ENCODE measurements at places on chromosomes 16 and 17.

- DNase-seq = no peak
Measured at GRCh38 chr17:80316431-80316830, 55.8 kb downstream of the RNF213 start.

DNA sequence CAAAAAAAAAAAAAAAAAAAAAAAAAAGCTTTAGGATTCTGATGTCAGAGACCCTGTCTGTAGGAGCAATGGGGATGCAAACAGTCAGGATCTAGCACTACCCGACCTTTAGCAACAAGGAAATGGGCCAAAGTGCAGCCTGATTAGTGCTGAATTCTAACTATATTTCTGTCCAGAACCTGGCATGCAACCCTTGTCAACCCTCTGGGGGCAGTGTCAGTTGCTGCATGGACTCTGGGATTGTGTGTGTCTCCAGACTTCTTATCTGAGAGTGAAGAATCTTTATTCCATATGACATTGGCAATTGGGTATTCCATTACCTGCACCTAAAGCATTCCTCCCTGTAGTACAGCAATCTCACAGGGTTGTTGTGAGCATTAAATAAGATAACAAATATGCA lies 120.3 kb upstream of the CRHR1 start:
- DNase-seq = peak; percentile 17

- no peak for DNase-seq
Measured at GRCh38 chr16:57394444-57394843, 10.1 kb upstream of the CCL17 start.

DNA sequence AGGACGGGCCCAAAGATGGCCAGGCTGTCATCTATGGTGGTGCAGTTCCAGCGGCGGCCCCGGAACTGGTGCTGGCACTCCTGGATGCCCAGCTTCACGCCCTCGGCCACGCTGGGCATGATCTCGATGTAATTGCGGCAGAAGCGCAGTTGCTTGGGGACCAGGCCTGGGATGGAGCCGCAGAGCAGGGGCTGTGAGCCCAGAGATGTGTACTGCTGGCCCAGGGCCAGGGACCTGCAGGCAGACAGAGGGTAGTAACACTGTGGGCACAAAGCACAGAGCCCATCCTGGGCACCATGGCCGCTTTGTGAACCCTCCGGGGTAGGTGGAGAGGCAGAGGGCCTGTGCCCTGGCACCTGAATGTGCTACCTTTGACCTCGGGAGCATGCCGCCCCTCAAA lies 44.8 kb downstream of the WNT3 start:
- DNase-seq = no peak

- no peak for DNase-seq
Measured at GRCh38 chr16:26647870-26648269, 418.9 kb upstream of the C16orf82 start.

- no peak for DNase-seq
Measured at GRCh38 chr17:78127888-78128550, 536 bp downstream of the TMC6 start.

- no peak for DNase-seq
Measured at GRCh38 chr17:8020776-8021564, 17.9 kb upstream of the ALOX15B start.

GRCh38 chr17:27559506-27560481 lies 71.2 kb upstream of the LGALS9 start:
- peak; percentile 70 for DNase-seq

DNA sequence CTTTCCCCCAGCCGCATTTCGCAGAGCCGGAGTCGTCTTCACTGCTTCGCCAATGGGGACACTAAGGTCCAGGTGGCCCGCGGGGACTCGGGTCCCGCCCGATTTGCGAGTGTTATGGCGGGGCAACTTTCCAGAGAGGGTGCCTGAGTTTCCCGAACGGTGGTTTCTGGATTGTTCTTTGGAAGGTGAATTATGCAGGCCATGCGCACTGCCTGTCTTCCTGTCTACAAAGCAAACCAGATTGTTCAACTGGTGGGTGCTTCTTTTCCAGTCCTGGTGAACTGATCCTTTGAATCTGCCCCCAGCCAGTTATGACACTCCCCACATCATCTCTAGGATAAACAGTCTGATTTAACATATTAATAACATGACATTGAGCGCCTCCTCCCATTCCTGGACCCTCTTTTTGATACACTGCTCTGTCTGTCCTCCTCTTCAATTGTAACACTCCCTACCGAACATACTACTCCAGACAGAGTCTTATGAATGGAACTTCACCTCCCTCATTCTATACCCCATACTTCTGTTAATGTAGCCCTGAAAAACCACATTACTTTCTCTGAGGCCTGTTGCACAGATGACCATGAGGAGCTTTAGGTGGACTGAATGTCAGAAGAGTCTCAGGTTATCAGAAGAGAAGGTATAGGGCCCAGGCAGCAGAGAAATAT lies 159.0 kb downstream of the RAB11FIP4 start:
- peak; percentile 44 for DNase-seq

DNA sequence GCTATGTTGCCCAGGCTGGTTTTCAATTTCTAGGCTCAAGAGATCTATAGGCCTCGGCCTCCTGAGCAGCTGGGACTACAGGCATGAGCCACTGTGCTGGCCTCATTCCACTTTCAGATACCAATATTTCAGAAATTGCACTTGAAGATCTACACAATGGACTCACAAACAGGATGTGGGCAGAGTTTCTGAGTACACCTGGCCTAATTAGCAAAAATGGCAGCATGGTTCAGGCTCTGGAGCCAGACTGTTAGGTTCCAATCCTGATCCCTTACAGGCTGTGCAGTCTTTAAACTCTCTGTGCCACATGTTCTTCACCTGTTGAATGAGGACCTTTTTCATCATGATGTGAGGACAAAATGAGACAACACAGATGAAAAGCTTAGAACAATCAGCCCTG lies 32.2 kb downstream of the RNF157 start:
- no peak for DNase-seq

DNA sequence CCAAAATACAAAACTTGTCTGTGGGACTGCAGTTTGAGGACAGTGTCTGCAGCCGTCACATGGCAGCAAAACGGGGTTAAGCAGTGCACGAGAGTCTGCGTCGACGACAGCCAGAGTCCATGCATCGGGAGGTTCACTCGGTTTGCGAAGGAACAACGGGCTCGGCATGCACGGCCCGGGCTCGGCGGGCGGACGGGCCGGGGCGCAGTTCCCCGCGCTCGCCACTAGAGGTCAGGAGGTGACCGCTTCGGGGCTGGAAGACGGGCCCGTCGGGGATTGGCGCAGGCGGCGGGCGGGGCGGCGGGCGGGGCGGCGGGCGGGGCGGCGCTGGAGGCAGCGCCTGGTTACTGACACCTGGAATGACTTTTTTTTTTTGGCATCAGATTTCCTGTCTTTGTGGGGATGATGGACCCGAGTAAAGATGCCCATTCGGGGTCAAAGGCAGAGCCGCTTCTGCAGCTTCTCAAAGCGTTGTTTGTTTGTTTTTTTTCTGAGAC lies 6.5 kb downstream of the SCGB1C2 start:
- DNase-seq = peak; percentile 65

DNA sequence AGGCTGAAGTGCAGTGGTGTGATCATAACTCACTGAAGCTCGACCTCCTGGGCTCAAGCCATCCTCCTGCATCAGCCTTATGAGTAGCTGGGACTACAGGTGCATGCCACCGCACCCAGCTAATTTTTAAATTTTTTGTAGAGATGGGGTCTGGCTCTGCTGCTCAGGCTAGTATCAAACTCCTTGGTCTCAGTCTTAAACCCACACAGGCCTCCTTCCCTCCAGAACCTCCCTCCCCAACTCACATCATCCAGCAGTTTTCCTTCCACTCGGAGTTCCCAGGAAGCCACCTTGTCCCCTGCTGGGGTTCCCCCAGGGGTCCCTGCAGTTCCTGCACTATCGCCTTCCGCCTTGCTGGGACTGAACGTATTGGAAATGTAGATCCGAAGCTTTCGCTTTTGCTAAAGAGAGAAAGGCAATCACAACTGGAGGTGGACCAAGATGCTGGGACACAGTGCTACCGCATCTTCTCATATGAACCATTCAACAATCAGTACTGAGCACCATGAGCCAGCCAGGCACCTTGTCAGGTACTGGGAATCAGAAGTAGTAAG lies 7.2 kb downstream of the SMARCD2 start:
- no peak for DNase-seq

GRCh38 chr16:59909262-59909661 lies 1175.1 kb upstream of the GOT2 start:
- peak; percentile 17 for DNase-seq

- no peak for DNase-seq
Measured at GRCh38 chr17:3771140-3771539, 29.8 kb downstream of the ITGAE start.

DNA sequence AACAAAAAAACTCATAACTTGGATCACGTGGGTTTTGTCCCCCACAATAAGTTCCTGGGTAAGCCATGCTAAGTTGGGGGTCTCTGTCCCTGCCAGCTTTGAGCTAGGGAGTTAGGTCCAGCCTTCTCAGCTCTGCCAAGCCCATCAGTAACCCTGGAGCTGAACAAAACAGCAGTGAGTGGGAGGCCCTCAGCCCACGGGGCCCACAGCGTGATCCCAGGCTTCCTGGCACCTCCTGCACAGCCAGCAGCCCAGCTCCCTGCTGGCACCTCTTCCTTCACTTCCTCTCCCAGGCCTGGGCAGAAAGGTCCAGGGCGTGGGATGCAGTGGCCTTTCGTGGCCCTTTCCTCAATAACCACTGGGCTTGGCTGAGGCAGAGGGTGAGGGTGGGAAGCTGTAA lies 35.5 kb upstream of the CDC42EP4 start:
- no peak for DNase-seq

DNA sequence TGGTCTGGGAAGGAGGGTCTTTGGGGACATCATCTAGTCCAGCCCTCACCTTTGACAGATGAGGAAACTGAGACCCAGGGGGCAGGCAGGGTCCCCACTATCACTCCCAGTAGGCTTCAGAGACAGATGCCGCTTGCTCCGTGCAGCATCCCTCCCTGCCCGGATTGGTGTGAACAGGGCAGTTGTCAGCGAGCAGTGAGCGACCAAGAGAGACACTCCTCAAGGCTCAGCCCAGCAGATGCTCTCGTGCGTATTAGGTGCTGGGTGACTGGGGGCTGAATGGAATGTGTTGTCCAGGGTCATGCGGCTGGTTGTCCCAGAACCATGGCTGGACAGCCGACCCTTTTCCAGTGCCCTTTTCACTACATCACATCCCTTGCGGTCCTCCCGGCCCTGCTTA lies 49.0 kb downstream of the MPRIP start:
- no peak for DNase-seq

DNA sequence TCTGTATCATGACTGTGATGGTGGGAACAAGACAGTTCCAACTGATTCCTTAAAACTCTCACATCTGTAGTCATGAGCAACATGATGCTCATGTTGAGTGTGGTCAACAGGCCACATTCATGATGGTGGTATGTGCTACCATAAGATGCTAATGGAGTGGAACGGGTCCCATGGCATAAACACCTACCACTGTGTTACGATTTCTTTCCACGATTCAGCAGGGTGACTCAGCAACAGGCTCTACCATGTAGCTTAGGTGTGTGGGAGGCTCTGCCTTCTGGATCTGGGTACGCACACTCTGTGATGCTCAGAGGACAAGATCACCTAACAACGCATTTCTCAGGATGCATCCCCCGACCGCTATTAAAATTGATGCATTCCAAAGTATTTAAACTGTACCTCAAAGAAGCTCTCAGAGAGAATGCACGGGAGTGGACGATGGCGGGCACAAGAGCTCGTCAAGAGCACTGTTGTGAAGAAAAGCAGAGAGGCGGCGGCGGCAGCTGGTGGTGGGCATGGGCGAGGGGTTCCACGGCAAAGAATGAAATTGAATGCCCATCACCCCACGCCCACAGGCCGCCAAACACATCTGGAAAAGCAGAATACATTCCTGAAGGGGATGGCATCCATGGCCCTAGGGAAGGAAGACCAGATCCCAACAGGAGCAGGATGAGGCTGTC lies 133.3 kb downstream of the ZNF778 start:
- peak; percentile 49 for DNase-seq

- no peak for DNase-seq
Measured at GRCh38 chr16:49189286-49189685, 92.4 kb downstream of the CBLN1 start.

DNA sequence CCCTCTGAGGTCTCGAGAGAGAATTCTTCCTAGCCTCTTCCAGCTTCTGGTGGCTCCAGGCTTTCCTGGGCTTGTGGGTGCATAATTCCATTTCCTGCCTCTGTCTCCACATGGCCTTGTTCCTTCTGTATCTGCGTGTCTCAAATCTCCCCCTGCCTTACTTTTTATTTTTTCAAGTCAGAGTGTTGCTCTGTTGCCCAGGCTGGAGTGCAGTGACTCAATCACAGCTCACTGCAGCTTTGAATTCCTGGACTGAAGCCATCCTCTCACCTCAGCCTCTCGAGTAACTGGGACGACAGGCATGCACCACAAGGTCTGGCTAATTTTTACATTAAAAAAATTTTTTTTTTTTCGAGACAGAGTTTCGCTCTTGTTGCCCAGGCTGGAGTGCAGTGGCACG lies 120.6 kb downstream of the SHISA9 start:
- DNase-seq = no peak

- no peak for DNase-seq
Measured at GRCh38 chr16:58343562-58343961, 48.7 kb upstream of the GINS3 start.

GRCh38 chr16:68362262-68362913 lies 51.6 kb downstream of the PRMT7 start:
- DNase-seq = no peak

GRCh38 chr16:68529931-68530701 lies 9.0 kb upstream of the ZFP90 start:
- peak; percentile 93 for DNase-seq

- peak; percentile 57 for DNase-seq
Measured at GRCh38 chr17:66900126-66901010, 64.1 kb upstream of the CACNG4 start.

GRCh38 chr16:49085686-49086085 lies 196.0 kb downstream of the CBLN1 start:
- DNase-seq = no peak

DNA sequence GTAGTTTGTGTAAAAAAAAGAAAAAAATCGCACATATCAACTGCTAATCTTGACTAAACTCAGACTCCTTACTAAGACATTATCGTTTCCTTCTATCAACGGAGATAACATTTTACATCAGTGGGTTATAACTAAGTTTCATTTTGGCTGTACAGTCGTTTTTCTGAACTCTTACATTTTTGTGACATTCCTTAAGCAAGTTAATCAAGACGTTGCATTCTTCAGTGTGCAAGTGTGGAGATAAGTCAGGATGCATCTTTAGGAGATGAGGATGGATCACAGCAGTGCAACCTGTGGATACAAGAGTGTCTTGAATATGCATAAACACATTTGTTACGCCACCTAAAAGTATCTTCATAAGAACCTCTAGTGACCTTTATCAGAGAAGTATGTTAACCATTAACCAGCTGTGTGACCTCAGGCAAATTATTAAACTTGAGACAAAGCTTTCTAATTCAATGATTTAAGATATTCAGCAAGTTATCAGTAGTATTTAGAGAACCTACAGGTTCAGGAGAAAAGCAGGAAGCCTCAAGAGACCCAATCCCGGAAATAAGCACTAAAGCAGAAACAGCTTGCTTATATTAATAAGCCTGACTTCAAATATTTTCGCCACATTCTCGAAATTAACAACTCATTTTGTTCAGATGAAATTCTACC lies 9.4 kb downstream of the CMC2 start:
- DNase-seq = no peak

Measured in ELR (cell line).